ENCODE measurements at places on chromosomes 3 and 15.

DNA sequence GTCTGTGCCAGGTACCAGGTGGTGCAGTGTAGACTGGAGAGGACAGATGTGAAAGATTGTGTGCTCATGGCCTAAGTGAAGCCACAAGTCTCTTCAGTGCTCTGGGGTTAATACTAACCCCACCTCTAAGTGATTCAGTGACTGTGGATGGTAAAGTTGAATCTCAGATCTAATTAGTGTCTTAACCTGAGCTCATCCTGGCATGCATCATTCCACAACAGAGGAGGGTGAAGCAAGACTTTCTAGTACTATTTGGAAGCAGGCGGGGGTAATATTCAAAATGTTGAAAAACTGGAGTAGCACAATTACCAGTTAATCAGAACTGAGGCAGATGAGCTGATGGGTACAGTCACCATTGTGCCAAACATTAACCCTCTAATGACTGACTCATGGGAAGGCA lies 2.8 kb upstream of the MESD start:
- no peak for DNase-seq

- no peak for DNase-seq
These were observed 116.7 kb downstream of the DLG1 start for GRCh38 chr3:197181741-197182140.

- no peak for DNase-seq
These were observed 8.3 kb upstream of the SLC9C1 start for GRCh38 chr3:112302150-112302830.

- DNase-seq, result no peak
These were observed 537.3 kb upstream of the TGFBR2 start for GRCh38 chr3:30069056-30069455.

DNA sequence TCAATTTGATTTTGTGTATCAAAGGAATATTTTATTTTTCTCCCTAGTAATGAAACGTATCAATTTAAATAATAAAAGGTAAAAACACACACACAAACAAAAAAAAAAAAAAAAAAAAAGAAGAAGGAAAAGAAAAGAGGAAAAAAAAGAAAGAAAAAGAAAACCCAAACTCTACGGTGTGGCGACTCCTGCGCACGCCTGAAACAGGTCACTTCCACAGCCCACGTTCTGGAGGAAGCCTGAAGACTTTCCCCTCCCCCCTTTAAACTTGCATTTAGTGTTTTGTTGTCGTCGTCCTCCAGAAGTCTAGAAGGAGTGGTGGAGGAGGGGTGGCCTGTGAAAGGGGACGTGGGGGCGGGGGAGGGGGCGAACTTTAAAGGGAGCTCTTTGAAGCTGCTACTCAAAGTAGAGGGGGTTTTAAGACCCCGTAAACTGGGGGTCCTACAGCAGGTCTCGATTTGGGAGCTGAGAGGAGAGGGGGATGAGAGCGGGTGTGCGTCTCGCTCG lies 2.3 kb upstream of the TLE3 start:
- no peak for DNase-seq

DNA sequence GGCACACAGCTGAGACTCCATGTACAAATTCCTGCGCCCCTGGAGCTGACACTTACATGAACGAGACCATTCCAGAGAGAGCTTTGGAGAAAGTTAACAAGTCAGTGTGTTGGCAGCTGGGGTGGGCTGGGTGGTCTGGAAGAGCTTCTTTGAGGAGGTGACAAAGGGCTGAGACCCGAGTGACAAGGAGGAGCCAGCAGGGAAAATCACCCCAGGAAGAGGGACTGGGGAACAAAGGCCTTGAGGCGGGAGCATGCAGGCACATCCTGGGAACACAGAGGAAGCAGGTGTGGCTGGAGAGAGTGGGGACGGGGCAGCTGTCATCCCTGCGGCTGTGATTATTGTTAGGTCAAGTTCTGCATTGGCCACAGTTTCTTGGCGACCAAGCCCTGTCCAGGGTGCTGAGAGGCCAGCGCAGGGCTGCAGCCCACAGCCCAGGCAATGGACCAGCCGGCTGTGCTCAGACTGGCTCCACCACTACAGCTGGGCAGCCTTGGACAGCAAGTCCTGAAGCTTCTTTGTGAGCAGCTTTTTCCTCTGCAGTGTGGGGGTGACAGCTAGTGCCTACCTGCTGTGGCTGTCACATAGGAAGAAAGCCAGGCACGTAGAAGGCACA lies 34.2 kb upstream of the PRR23E start:
- peak; percentile 68 for DNase-seq

DNA sequence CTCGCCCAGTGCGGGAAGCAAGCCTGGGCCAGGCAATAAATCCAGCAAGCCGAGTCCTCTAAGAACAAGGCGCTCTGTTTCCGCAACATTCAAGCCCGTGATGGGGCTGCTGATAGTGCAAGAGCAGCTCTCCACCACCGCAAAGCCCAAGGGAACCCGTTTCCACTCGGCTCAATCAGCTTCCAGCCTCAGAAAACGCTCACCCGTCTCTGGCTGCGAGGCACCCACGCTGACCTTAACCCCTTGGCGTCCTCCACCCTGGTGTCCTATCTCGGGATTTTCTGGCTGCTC lies 17.8 kb downstream of the SPATA12 start:
- no peak for DNase-seq

DNA sequence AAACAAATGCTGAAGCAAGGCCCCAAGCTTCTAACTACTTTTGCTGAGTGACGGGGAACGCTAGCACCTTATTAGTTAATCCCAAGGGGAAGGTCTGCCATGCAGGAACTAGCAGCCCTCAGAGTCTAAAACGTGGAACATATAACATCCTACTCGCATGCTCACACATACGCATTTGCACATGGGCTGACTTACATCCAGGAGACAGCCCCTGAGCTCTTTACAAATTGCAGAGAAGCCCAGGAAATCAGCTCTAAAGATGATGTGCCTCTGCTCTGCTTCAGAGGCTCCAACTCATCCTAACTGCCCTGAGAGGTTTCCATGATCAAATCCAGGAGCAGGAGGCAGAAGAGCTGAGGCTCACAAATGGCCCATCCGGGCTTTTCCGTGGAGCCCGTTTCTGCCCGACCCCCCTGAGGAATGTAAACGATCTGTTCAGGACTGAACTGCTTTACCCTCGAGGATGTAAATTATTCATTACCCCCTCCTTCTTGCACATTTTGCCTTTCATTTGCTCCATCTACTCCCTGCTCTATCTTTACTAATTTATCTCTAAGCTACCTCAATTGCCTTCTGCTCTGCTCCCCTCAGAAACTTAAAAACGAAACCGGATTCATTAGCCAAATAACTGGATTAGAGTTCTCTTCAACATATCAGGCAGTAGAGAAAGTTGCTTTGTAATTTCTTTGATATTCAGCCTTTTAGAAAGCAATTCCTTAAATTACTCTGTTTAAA lies 141.9 kb upstream of the CCDC54 start:
- DNase-seq, result no peak

- DNase-seq, result no peak
These were observed 1037.3 kb downstream of the SI start for GRCh38 chr3:164040991-164041390.

DNA sequence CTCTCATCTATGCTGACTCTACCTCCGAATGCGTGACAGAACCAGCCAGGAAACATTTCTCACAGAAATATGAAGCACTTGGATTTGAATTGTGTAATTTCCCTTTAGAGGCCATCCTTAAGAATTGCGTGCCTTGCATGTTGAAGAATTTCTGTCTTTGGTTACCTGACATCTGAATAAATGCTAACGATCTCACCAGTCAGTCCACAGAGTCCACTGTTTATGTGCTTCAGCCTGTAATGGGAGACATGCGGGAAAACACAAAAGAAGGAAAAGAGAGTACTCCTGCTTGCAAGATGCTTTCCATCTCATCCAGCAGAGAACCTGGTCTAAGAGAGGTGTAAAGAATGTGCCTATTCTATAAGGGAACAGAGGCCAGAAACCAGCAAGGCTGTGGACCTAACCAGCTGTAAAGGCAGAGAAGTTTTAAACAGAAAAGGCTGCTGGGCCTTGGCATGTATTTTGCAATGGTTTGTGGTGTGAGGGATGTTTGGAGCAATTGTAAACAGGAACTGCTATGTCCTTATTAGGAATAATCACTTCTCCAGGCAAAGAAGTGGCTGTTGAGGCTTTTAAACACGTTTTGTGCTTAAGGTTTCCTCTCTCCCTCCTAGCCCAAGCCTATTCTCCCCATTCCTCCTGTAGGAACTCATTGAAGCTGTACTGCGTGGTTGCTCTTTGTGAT lies 36.4 kb upstream of the BOC start:
- DNase-seq, result no peak

DNA sequence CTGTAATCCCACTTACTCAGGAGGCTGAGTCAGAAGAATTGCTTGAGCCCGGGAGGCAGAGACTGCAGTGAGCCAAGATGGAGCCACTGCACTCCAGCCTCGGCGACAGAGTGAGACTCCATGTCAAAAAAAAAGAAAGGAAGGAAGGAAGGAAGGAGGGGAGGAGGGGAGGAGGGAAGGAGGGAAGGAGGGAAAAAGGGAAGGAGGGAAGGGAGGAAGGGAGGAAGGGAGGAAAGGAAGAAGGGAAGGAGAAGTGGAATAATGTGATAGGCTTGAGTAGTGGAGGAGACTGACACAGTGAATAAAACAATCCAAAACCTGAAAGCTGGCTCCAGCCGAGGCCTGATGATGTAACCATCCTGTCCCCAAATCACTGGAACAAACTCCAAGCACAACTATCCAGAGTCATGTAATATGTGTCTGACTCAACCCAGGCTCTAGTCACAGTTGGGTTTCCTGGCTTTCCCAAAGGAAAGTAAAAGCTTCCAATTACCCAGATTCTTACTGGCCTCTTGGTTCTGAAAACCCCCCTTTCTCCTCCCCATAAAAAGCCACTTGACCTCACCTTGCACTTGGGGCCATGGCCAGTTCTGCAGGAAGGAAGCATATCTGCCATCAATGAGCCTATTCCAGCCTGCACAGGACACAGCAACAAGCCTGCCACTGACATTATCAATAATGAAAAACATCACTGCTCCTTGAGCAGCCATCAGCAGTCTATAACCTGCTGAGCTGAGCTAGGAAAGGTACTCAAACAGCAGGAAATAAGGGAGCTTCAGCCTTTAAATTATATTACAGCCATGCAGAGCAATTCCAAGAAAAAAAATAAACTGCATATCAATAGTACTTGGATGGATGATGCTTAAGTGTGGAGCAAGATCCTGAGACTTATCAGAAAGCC lies 48.3 kb downstream of the MB21D2 start:
- no peak for DNase-seq

DNA sequence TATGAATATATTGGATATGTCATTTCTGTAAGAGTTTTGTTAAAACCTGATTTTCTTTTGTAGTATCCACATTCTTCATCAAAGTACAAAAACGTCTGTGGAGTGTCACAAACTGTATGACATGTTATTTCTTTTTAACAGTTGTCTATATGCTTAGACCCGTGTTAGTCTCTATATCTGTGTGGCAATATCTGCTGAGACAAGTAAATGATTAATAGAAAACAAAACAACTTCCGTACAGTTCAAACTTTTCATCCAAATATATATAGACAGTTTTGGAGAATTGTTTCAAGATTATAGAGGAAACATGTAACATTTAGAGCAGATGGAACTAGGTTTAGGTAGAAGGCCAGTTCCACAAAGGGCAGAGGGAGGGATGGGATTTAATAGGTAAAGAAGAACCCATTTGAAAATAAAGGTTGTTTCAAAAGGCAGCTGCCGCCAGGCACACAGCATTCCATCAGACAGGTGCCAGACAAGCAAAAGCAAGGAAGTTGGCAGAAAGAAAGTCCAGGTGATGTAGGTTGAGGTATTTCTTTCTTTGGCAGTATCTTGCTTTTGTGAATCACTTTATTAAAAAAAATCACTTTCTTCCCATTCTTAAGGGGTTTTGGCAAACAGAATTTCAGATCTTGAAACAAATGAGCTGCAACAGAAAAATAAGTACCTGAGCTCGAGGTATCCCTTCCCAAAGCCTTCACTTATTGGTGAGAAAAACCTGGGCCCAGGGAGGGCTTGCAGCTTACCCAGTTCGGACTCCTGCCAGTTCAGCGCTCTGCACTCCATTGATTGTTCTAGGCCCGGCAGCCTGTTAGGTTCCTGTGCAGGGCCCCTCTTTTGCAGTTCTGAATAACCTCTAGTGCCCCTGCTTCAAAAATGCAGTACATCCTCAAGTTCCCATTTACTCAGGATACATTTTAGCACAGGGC lies 49.0 kb downstream of the LRRN1 start:
- DNase-seq, result no peak

DNA sequence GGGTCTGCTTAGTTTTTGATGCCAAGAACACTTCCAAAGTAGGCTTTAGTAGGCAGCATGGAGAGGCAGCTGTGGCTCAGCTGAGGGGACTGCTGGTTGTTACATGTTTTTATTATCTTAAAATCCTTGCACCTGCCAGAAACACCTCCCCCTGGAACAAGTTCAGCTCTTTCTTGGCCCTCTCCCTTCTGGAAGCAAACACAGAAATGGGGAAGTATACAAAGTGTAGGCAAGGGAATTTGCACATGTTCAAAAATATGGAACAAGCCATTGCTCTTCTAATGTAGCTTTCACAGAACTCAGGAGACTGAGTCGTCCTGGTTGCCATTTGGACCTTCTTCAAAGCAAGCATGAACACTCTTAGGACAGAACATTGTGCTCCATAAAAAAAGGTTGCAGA lies 169.1 kb upstream of the SEMA6D start:
- no peak for DNase-seq

- DNase-seq, result no peak
These were observed 85.7 kb downstream of the ST6GAL1 start for GRCh38 chr3:187015903-187016638.

DNA sequence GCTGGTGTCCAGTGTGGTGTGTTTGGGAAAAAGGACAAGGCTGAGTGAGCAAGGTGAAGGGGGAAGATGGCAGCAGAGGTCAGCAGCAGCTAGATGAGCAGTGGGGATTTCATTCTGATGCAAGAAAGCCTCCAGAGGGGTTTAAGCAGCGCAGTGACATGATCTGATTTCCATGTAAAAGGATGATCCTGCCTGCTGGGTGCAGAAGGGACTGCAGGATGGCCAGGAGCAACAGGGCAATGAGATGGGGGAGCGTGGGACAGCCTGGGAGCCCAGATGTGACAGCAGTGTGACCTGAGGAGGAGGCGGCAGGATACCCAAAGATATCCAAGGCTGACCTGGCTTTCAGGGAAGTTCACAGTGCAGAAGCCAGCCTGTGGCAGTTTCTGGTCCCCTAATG lies 6.1 kb downstream of the WNT7A start:
- DNase-seq, result no peak

DNA sequence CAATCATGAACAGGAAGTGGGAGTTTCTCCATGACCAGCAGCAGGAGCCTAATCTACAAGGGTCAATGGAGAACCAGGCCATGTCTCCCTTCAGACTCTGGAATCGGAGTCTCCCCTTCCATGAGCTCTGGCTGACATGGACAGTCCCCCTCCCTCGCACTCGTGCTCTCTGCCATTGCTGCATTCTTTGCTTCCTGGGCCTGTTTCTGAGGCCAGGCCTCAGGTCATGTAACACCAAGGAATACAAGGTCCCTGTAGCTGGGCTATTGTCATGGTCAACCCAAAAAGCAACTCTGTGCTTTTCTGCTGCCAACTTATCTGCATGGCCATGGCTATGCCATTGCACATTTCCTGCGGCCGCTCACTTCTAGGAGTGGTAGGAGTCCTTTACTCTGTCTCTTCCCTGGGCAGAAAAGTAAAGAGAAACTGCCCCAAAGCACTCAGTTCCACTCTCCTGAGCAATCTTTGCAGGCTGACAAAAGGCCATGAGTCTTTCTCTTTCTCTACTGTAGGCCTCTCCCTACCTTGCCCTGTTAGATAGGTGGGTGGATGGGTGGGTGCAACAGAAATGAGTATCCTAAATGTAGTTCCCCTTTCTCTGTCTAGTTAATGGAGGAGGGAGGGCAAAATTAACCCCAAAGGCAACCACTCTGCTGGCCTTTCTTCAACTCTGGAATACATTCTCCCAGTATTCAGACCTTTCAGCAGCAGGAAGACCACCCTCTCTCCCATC lies 40.8 kb upstream of the PROK2 start:
- no peak for DNase-seq

GRCh38 chr3:37386627-37387230 lies 212.3 kb upstream of the LRRFIP2 start:
- no peak for DNase-seq
